ENCODE measurements at places on chromosomes 16 and 17.
A peak's percentile ranks its signal among the peaks of the same experiment; 100 is the strongest.

DNA sequence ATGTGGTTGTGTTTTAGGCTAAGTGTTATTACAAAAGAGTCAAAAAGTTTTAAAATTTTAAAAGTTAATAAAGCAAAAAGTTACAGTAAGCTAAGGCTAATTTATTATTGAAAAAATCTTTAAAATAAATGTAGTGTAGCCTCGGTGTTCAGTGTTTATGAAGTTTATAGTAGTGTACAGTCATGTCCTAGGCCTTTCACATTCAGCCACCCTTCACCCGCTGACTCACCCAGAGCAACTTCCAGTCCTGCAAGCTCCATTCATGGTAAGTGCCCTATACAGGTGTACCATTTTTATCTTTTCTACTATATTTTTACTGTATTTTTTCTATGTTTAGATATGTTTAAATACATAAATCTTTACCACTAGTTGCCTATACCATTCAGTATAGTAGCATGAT is 98.5 kb upstream of the RPRML start:
- DNase-seq: no peak

DNA sequence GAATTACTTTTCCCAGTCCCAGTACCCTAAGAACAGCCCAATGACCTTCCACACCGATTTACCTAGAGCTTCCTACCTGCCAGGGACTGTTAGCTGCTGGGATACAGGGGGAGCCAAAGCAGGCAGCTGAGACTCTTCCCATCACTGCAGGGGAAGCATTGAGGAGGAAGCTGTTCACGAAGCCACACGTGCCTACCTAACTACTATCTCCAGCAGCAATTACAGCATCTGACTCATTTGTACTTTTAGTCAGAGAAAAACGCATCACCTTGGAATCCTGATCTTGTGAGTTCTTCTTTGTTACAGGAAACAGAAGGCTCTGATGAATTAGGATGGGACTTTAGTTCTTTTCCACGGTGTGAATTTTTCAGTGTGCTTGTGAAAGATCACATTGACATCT is 113.7 kb upstream of the DHX40 start:
- DNase-seq: no peak

DNA sequence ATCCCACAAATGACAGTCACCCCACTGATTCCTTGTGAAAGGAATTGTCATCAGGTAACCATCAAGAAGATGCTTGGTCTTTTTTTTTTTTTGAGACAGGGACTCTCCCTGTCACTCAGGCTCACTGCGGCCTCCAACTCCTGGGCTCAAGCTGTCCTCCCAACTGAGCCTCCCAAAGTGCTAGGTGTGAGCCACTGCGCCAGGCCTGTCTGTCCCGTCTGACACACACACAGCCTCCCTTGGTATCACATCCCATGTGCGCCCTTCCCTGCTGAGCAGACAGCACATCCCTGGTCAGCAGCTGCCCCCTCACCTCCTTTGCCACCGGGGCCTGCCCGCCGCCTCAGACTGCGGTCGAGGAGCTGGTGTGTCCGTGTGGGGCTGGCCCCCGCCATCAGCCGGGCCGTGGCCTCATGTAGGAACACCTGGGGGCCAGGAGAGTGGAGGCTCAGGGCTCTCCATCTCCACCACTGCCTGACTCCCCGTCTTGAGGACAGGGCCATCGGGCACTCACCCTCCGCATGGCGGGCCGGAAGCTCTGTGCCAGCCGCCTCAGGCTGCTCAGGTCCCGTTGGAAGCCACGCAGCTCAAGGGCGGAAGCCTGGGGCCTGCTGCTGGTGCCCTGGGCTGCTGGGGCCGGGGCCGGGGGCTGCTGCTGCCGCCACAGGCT is 23.6 kb downstream of the SREBF1 start:
- DNase-seq: no peak

DNA sequence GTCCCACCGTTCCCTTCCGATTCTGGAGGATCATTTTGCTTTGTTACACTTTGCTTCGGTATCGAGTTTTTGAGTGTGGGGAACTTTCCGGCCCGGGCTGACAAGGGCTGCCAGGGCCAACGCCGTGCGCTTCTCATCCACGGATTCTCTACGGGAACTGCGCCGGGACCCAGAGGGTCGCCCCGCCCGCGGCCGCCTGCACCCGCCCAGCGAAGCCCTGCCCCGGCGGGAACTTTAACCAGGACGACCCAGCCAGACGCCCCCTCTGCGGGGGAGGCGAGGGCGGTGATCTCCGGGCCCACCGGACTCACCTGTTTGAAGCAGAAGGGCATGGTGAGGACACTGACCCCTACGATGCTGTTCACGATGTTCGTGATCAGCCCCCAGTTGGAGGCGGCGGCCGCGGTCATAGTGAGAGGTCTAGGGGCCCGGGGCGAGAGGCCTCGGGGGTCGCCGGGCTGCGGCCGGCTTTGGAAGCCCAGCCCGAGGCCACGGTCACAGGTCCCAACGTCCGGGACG is 536 bp downstream of the SLC38A10 start:
- DNase-seq: no peak

- no peak for DNase-seq
These were observed 49.3 kb downstream of the C16orf78 start for GRCh38 chr16:49422896-49423295.

GRCh38 chr17:79874329-79874981 is 35.2 kb upstream of the CBX4 start:
- peak; percentile 23 for DNase-seq

- no peak for DNase-seq
These were observed 90.1 kb upstream of the GSE1 start for GRCh38 chr16:85522842-85523601.

- peak; percentile 22 for DNase-seq
These were observed 8.9 kb upstream of the RAPGEFL1 start for GRCh38 chr17:40168262-40168832.

GRCh38 chr16:2475413-2476344 is 752 bp downstream of the TBC1D24 start:
- DNase-seq: no peak

GRCh38 chr17:48624544-48625494 is 1.3 kb downstream of the HOXB9 start:
- DNase-seq: no peak

- no peak for DNase-seq
These were observed 64.6 kb downstream of the GOSR1 start for GRCh38 chr17:30541802-30542201.

- no peak for DNase-seq
These were observed at the start of gene RAC3 for GRCh38 chr17:82031303-82031884. RAC3 (plus strand) TSS chr17:82031678; CDS start chr17:82031762, 84 bp downstream.

DNA sequence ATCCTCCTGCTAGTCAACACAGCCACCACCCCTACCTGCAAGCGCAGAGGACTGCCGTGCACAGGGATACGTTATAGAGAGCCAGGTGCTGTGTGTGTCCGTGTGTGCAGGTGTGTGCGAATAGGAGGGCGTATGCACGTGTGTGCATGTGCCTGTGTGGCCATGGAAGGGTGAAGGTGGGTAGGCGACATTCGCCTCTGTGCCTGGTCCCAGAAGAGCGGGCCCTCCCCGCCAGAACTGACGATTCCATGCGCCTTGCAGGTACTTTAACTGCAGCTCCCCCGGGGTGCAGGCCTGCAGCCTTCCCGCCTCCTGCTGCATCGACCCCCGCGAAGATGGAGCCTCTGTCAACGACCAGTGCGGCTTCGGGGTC is 8.7 kb downstream of the PDE6G start:
- DNase-seq: no peak

GRCh38 chr16:84054916-84055315 is 12.3 kb upstream of the SLC38A8 start:
- no peak for DNase-seq

DNA sequence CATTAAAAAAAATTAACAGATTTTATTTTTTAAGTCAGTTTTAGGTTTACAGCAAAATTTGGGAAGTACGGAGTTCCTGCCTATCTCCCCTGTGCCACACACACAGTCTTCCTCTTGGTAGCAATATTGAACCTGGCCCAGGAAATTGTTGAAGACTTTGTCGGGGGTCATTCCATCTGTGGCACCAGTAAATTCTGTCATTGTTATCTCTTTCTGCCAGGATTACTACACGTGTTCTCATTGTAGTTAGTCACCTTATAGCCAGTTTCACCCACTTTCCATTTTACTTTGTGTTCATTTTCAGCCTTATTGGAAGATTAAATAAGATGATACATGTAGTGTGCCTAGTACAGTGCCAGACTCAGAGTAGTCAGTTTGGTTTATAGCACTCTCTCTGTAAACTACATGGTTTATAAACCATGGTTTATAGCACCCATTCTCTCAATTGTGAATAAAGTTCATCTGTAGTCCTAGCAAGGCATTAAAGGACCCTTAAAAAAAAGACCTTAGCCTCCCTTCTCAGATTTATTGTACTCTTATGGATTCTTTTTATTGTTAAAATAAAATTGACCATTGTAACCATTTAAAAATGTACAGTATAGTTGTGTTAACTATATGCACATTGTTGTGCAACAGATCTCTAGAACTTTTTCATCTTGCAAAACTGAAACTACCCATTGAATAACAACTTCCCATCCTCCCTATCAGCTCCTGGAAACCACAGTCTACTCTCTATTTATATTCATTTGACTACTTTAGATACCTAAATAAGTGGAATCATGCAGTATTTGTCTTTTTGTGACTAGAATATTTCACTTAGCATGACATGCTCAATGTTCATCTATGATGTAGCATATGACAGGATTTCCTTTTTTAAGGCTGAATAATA is 36.1 kb downstream of the NLK start:
- no peak for DNase-seq

DNA sequence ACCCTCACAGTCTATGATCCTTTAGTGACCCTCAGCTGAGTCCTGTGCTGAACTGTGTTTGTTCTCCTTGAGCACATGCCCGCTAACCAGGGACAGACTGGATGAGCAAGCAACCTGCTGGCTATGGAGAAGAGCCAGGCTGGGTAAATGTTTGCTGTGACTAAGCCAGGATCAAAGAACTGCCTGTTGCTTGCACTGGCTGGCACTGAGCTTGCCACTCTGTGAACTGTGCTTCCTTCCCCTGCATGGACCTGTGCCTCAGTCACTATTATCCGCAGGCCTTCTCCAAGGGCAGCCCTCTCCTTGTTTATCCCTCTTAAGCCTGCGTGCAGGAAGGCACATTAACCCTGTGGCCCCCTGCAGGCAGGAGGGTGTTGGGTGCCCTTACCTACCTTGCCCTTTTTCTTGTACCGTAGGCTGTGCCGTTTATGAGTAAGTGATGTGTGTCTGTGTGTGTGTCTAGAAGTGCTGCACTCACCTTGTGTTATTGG is 7.4 kb downstream of the PNPO start:
- no peak for DNase-seq

- no peak for DNase-seq
These were observed 2.4 kb downstream of the PRPSAP2 start for GRCh38 chr17:18860161-18860972.

GRCh38 chr16:52149003-52149402 is 397.9 kb downstream of the TOX3 start:
- no peak for DNase-seq

DNA sequence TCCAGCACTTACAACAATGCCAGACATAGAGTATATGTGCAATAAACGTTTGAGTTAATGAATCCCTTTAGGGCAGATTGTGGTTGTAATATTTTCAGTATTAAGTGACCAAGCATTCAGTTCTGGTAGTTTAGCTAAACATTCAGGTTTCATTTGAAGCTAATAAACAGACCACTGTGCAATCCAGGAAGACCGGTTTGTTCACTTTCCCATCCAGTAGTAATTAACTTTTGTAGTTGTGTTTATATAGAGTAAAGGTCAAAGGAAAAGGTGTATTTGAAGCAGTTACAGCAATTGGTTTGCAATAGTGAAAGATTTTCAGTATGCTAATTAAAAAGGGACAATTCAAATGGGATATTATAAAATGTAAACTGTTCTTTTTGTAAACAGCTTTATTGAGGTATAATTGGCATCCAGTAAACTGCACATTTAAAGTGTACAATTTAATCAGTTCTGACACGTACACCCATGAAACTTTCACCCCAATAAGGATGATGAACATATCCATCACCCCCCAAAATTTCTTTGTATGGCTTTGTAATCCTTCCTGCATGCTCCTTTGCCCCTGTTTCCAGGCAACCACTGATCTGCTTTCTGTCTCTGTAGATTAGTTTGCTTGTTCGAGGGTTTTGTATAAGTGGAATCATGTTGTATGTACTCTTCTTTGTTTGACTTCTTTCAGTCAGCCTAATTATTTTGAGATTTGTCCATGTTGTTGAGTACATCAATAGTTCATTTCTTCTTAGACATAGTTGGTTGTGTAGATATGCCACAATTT is 26.3 kb downstream of the MRTFB start:
- peak; percentile 96 for DNase-seq

- no peak for DNase-seq
These were observed 14.3 kb downstream of the PIK3R5 start for GRCh38 chr17:8951206-8951605.

DNA sequence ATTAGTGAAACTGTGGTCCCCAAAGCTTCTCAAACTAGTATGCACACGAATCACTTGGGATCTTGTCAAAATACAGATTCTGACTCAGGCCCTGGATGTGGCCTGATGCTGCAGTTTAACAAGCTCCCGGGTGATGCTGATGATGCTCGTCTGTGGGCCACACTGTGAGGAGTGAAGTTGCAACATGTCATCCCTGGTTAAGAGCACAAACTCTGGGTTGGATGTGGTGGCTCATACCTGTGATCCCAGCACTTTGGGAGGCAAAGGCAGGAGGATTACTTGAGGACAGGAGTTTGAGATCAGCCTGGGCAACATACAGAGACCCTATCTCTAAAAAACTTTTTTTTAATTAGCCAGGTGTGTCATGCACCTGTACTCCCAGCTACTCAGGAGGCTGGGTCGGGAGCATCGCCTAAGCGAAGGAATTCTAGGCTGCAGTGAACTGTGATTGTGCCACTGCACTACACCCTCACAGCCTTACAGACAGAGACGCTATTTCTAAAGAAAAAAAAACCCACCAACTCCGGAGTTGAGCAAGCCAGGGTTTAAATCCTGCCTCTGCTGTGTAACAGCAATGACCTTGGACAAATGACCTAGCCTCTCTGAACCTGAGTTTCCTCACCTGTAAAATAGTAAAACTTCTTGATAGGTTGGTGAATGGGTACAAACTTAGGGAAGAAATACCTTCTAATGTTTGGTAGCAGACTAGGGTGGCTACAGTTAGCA is 24.4 kb upstream of the ABAT start:
- no peak for DNase-seq

- DNase-seq: no peak
These were observed 243.1 kb downstream of the SEC14L1 start for GRCh38 chr17:77383613-77384608.

DNA sequence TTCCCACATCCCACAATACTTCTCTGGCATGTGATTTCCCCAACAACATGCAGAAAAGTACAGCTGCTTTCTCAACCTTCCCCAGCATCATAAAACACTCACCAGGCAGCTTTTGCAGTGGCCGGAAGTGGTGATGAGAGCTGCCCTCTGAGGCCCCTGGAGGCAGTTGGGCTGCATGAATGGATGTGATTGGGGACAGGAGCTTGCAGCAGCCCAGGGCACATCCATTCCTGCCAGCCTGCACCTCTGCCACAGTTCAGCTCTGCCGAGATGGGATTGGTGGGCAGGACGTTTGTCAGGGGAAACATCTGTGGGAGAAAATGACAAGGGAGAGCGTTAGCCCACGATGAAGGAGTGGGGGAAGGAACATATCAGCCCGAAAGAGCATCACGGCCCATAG is 19.8 kb downstream of the NUBP1 start:
- DNase-seq: no peak

Data from NCI-H526 treated with DMSO at 0.1 percent for 48 hours (cell line).